ENCODE measurements at places on chromosomes 16 and 17.

GRCh38 chr17:38741921-38742410 is 6.2 kb downstream of the PCGF2 start:
- DNase-seq, result no peak

DNA sequence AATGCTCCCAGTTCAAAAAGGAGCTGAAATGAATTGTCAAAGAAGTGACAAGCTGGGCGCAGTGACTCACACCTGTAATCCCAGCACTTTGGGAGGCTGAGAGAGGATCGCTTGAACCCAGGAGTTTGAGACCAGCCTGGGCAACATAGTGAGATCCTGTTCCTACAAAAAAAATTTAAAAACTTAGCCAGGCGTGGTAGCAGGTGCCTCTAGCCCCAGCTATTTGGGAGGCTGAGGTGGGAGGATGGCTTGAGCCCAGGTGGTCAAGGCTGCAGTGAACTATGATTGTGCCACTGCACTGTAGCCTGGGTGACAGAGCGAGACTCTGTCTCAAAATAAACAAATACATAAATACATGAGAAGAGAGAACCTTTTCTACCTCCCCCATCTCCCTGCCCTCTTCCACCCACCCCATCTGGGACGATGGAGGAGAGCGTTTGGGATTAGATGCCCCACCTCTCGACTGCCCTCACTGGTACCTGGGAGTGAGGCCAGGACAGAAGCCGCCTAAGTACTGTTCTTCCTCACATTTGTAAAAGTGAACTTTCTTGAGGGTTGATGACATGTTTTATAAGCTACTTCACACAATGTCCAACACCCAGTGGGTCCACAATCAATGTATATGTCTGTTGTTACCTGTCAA is 2.4 kb downstream of the IL4R start:
- no peak for DNase-seq

- no peak for DNase-seq
Observed at GRCh38 chr16:56888806-56889205, 23.8 kb downstream of the SLC12A3 start.

- no peak for DNase-seq
Observed at GRCh38 chr16:54027558-54027957, 259.0 kb downstream of the IRX3 start.

DNA sequence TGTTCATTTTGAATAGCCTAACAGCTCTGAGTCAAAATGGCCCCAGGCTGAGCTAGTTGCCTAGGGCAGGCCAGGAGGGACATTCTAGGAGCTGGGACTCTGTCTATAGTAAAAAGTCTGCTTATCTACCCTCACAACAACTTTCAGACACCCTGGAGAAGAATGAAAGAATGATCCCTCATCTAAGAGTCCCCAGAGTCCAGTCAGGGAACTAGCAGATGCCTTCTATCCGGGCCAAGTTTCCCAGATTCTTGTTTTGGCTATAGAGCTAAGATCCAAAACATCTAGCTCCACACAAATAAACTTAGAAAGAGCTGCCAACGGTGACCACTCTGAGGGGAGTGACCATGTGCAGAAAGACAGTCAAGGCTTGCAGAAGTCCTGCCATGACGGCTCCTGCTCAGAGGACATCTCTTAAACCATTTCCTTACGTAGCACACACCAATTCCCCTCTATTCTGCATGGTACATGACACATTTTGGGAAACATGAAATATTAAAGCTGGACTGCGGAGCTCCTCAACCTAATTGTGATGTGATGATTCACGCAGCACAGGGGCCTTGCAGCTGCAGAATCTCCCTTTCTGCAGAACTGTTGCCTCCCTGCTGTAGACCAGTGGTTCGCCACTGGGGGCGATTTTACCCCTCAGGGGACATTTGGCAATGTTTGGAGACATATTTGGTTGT is 24.2 kb downstream of the FAM20A start:
- no peak for DNase-seq

GRCh38 chr17:21059761-21060160 is 16.9 kb upstream of the USP22 start:
- no peak for DNase-seq

DNA sequence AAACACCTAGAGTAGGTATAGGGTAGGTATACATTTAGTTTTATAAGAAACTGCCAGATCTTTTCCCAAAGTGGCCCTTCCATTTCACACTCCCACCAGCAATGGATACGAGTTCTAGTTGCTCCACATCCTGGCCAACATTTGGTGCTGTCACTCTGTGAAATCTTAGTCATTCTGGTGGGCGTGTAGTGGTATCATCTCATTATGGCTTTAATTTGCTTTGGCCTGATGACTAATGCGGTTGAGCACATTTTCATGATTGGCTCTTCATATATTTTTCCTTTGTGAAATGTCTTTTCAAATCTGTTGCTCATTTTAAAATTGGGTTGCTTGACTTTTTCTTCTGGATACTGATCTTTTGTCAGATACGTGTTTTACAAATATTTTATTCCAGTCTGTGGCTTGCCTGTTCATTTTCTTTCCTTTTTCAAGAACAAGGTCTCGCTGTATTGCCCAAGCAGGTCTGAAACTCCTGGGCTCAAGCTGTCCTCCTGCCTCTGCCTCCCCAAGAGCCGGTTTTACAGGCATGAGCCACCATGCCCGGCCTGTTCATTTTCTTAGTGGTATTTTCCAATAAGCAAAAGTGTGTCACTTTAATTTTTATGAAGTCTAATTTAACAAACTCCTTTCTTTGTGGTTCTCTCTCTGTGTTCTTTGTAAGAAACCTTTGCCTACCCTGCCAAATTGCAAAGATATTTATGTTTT is 192.4 kb downstream of the SEC14L1 start:
- DNase-seq, result no peak

DNA sequence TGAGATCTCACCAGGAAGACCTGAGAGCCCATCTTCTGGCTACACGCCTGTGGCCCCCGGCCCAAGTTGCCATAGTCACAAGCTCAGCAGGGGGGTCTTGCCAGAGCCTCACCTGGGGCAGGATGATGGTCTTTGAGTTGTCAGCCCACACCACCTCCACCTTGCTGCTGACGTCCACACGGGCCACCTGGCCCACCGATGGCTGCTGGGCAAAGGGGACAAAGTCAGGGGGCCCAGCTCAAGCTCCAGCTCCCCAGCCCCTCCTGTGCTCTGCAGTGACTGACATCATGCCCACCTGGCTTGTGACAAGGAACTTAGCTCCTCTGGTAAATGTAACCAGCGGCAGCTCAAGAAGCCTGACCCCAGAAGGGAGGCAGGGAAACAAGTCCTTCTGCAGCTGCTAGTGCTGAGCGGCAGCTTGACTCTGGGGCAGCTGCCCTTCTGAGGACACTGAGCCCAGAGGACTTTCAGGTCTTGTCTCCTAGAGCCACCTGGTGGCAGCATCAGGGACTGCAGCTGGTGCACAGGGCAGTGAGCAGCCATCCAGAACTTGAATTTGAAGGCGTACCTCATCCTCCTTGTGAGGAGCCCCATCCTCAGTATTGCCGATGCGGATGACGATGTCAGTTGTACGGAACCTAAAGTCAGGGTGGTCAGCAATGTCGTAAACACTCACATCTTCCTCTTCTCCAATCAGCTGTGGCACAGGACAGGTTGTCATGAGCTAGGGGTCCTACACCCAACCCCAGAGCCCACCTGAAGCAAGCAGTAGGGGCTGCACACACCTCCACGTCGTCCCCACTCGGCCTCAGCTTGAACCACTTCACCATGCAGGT is 13.5 kb downstream of the SPHK1 start:
- peak; percentile 31 for DNase-seq

DNA sequence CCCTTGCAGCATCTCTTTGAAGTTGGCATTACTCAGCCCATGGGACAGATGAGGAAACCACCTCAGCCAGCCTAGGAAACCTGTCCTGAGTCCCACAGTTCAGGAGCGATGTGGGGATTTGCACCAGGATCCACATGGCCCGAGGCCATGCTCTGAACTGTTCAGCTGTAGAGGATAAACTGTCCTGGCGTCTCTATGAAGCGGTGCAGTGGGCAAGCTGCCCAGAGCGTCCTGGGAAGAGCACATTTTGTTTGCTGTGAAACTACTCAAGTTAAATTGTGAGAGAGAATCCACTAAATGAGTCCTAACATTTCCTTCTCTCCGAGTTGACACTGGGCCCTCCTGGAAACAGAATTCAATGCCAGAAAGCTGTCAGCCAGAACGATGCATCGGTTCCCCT is 276.6 kb upstream of the TNRC6C start:
- DNase-seq, result no peak

- no peak for DNase-seq
Observed at GRCh38 chr16:47995354-47995753, 160.4 kb downstream of the ABCC12 start.

DNA sequence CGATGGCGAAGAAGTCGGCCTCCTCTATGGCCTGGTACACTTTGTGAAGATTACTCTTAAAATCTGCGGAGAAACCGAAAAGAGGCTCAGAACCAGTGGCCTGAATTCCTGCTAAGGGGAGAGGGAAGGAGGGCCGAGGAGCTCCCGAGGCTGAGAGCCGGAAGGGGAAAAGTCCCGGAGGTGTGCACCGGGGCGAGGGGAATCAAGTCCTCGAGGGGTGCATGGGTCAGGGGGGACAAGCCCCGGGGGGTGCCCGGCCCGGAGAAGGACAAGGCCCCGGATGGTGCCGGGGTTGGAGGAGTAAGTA is 495 bp downstream of the PARN start:
- DNase-seq, result no peak

GRCh38 chr17:36592716-36593321 is 1.1 kb downstream of the DHRS11 start:
- no peak for DNase-seq

- DNase-seq, result peak; percentile 17
Observed at GRCh38 chr16:1713933-1714332, 7.9 kb downstream of the MAPK8IP3 start.

DNA sequence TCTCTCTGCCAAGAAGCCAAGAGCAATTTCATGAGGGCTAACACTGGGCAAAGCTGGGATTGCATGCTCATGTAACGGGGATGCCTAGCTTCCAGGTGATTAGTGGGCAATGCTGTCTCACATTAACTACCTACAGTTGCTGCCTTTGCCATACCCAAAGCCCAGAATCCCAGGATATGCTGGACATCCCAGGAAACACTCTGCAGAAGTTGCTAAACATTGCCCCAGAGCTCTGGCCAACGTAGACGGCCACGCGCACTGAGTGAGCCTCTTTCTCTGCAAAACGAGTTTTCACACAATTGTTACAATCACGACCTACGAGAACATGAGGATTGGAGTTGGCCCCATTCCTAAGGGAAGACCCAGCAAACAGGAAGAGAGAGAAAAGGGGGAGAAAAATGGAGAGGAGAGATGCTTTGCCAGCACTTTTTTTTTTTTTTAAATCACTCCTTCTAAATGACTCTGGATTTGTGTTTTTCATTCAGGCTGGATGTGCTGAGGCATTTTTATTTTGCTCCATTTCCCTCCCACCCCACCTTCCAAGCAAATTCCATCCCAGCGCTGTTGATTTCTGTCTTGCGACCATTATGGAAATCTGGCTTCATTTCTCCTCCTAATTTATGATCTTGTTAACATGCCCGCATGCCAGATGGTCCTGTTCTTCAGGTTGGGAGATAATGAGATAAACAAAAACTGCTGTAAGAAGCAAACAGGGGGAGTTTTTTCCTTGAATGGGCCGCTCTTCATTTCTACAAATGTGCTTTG is 112.8 kb upstream of the DNAH9 start:
- DNase-seq, result no peak

DNA sequence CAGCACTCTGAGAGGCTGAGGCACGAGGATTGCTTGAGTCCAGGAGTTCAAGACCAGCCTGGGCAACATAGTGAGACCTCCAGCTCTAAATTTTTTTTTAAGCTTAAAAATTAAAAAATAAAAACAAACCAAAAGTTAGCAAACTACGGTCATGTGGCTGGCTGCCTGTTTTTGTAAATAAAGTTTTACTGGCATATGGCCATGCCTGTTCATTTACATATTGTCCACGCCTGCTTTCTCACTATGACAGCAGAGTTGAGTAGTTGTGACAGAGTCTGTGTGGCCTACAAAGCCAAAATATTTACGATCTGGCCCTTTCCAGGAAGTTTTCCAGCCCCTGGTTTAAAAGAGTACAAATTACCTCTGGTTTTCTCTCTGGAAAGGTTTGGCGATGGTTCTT is 3.3 kb downstream of the SLX4 start:
- no peak for DNase-seq

DNA sequence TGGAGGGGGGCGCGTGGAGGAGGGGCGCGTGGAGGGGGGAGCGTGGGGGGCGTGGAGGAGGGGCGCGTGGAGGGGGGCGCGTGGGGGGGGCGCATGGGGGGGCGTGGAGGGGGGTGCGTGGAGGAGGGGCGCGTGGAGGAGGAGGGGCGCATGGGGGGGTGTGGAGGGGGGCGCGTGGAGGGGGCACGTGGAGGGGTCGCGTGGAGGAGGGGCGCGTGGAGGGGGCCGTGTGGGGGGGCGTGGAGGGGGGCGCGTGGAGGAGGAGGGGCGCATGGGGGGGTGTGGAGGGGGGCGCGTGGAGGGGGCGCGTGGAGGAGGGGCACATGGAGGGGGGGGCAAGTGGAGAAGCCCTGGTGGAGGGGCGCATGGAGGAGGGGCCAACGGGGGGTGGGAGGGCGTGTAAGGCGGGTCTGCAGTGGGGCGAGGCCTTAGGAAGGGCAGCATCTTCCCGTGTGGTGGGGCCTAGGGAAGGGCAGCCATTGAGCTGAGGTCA is 7.3 kb downstream of the MSLN start:
- DNase-seq, result no peak

GRCh38 chr16:2811703-2812471 is 5.2 kb upstream of the PRSS21 start:
- no peak for DNase-seq

DNA sequence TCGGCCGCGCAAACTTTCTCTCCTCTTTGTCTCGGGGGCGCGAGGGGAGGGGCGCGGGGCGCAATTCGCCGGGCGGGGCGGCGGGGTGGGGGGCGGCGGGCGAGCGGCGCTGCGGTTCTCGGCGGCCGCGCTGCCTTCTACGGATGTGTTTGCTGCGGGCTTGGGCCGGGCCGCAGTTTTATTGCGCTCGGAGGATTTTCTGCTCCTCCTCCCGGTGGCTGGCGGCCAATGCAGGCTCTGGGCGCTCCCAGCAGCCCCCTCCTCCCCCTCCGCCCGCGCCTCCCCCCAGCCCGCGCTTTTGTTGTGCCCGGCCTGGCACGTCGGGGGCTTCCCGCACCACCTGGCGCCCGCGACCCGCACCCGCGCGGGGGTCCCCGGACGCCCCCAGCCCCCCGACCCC is at the start of gene TIMP2:
TSS of gene TIMP2 (minus strand) at position 154 of the 400 bp plus-strand sequence. CDS start 299 bp downstream, outside the sequence.
- no peak for DNase-seq

GRCh38 chr16:88812513-88813268 is 963 bp upstream of the APRT start:
- no peak for DNase-seq

DNA sequence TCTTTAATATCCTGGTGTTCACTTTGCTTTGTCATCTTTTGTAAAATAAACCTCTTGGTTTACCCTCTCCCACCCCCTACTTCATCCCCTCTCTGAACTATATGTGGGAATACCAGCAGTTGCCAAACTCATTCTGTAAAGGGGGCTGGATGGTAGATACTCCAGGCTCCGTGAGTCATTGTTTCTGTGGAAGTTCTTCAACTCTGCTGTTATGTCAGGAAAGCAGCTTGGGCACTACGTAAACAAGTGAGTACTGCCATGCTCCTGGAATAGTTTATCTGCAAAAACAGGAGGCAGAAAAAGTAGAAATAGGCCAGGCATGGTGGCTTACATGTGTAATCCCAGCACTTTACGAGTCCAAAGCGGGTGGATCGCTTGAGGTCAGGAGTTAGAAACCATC is 17.6 kb downstream of the MVP start:
- no peak for DNase-seq

GRCh38 chr16:26524281-26524680 is 542.4 kb upstream of the C16orf82 start:
- DNase-seq, result no peak
